ENCODE measurements at places on chromosomes 7 and 10.

GRCh38 chr10:124318076-124318475 lies 100.6 kb downstream of the OAT start:
- DNase-seq: no peak

GRCh38 chr7:150435390-150436073 lies 14.9 kb upstream of the GIMAP8 start:
- DNase-seq: no peak

DNA sequence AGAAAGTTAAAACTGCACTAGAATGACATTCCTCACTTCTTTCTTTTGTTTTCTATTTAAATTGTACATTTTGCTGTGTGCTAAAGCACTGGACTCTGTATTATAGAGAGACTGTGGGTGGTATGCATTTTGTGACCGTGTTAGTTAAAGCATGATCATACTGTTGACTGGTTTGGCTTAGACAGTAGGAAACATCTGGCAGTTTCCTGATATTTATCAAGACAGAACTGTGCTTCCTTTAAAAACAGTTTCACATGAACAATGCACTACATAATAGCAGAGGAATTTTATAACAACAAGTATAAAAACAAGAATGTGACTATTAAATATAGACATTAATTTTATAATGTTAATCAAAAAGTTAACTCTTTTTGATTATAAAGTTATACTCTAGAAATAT lies 23.1 kb downstream of the GNG11 start:
- DNase-seq: no peak

- DNase-seq: no peak
Measured at GRCh38 chr7:158811894-158812293, 17.4 kb downstream of the ESYT2 start.

GRCh38 chr10:117476281-117476680 lies 66.3 kb upstream of the EMX2 start:
- no peak for DNase-seq

DNA sequence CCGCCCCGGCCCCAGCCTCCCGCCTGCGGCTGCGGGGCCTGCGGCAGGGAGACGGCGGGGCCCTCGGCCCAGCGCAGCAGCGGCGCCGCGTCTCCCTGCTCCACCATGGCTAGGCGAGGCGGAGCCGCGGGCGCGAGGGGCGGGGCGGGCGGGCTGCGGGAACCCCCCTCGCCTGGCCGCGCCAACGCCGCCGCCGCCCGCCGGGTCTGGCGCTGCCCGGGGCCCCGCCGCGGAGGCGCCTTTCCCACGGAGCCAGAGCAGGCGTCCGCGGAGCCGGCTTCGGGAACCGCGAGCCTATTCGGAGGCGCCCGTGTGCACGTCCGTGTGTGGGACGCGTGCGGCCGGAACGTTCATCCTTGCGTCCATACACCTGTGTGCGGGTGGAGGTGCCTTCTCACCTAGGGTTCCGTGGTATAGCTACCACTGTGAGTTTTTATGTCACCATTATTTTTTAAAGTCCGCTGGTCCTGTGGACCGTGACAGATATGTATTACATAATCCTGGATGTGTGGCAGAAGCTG lies at the start of gene DENND11:
TSS of gene DENND11 (minus strand) at position 120 of the 521 bp plus-strand sequence. CDS start at position 107, 13 bp downstream.
- DNase-seq: peak; percentile 59

GRCh38 chr10:60189861-60190475 lies 199.7 kb downstream of the ANK3 start:
- no peak for DNase-seq

DNA sequence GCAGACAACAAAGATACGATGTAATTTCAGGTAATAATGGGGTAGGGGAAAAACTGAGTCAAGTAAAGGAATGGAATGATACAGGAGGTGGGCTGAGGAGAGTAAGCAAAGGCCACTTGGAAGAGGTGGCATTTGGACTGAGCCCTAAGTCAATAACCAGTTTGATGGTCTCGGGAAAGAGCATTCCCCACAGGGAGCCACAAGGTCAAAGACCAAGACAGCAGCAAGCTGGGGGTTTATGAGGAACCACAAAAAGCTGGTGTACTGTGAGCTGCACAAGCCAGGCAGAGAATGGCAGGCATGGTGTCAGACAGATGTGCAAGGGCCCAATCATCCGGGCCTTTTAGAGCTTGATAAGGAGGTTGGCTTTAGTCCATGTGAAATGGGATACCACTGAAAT lies 98.7 kb downstream of the NOC3L start:
- no peak for DNase-seq

DNA sequence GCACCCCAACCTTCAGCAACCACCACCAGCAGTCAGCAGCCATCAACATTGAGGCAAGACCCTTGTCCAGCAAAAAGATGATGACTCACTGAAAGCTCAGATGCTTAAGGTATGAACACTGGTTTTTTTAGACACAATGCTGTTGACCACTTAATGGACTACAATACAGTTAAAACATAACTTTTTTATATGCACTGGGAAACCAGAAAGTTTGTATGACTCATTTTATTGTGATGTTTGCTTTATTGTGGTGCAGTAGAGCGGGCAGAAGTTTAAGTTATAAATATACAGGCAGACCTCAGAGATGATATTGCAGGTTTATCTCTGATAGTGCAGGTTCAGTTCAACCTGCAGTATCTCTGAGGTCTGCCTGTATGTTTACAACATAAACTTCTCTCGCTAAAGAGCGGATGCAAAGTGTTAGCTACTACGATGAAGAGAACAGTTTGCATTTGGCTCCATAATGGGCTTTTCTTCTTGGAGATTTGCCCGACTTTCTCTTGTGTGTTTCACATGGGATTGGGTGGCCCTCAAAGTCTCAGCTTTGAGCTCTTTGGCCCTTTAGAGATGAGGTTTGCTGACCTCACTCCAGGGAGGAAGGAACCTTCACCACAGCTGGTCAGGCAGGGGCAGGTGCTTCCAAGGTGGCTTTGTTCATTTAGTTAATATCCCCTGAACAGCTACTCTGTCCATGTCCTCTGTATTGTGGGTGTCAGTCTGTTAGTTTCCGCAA lies 84.4 kb upstream of the SHH start:
- DNase-seq: no peak

GRCh38 chr7:151755131-151755801 lies 121.6 kb downstream of the PRKAG2 start:
- DNase-seq: no peak

GRCh38 chr10:72615970-72616369 lies 9.9 kb downstream of the MICU1 start:
- no peak for DNase-seq

GRCh38 chr7:107563081-107563774 lies 492 bp downstream of the COG5 start:
- DNase-seq: no peak

- no peak for DNase-seq
Measured at GRCh38 chr7:33882040-33882837, 23.1 kb upstream of the BMPER start.

GRCh38 chr10:3838460-3839437 lies 53.7 kb upstream of the KLF6 start:
- DNase-seq: no peak

GRCh38 chr7:1287752-1288201 lies 55.1 kb downstream of the UNCX start:
- DNase-seq: no peak

DNA sequence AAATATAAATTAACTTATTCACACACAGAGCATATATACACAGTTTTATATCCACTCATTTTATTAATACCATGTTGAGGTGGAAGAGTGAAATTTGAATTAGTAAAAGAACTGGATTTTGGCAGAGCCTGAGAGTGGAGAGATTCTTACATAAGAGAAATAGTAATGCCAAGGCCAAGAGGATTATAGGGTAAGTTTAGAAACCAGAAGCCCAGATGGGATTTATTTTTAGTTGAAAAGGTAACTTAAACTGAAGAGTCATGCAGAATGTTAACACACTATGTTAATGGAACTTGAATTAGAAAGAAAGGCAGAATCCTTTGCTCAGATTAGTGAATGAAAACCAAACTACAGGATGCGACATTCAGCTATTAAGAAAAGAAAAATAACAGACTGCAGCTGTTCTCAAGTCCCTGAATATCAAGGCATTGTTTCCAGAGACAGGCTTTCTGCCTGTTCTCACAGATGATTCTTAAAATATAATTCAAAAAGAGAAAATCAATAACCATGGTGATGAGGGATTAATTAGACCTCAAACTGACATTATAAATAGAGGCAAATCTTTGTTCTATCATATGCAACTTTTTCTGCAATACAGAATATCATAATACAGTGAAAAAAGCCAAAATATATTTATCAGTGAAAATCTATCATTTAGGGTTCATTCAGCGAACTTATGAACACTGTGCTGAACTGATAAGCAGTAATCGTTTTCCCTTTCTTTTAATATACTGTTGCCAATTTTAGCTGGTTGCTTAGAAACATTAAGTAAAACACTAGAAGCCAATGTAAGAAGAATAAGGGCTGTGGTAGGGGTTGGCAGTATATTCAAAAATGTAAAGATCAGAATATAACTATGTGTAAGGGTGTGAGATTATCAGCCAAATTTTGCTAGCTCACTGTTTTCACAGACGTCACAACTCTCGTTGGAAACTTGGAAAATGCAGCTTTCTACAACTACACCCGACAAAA lies 34.4 kb downstream of the HECTD2 start:
- no peak for DNase-seq

Data from C1 segment of cervical spinal cord (tissue), 14 donors.